Esophagus (tissue), 2 donors: ENCODE measurements at places on chromosomes 5 and 9. TPM values are rescaled to one million over a fixed set of nuclear protein-coding genes. Genes with fewer than 3 reads are reported as not detected.

IFNB1 gene
- not detected for polyA plus RNA-seq

ADGRV1 gene
- 1.6 TPM for polyA plus RNA-seq

MSMP gene
- not detected for polyA plus RNA-seq

TMEM215 gene
- polyA plus RNA-seq: not detected

POLR3G gene
- polyA plus RNA-seq: 1.9 TPM

GNA14 gene
- polyA plus RNA-seq: 1.9 TPM

PCDHA7 gene
- polyA plus RNA-seq: 0.02 TPM

SLC4A9 gene
- 0.20 TPM for polyA plus RNA-seq

C5orf58 gene
- polyA plus RNA-seq: not detected

IFNA7 gene
- not detected for polyA plus RNA-seq

TSLP gene
- polyA plus RNA-seq: 5.2 TPM

PCDHGA11 gene
- polyA plus RNA-seq: 0.75 TPM
